ENCODE measurements at places on chromosomes 4 and X.

- DNase-seq = no peak
These were observed 39.4 kb upstream of the DDX60 start for GRCh38 chr4:168357941-168358340.

GRCh38 chr4:21695141-21695540, 253.4 kb downstream of the KCNIP4 start:
- no peak for DNase-seq

DNA sequence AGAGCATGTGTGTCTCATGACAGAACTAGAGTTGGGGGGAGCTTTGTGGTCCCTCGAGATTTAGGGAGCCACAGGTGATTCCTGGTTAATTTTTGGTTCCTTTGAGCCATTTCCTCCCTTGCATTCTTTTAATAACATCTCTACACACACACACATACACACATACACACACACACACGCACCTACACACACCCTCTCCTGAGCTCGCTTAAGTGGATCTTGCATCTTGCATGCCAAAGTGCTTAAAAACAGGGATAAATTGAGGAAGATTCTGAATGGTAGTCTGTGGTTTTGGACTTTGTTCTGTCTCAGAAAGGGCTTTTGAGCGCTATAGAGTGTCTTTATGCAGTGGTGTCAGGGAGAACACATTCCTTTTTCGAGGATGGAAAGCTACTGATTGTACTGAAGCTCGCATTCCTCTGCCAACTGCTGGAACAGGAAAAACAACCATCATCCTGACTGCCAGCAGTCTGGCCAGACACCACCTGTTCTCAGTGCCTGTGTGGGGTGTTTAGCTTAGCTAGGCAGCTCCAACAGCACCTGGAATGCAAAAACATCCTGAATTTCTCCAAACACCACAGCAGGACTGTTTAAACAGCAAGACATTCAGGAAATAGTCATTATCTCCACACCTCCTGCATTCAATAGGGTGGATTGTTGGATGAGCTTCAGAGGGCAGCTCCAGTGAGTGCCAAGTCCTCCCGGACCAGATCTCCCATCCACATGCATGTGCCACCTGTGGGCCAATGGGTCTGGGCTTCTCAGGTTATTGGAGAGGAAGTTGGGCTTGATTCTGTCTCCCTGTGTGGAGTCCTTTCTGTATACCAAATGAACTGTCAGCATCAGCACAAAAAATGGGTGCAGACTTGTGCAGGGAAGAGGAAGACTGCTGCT, 21.9 kb upstream of the IGFBP7 start:
- DNase-seq = peak; percentile 4

GRCh38 chr4:98786866-98787265, 128.5 kb upstream of the TSPAN5 start:
- DNase-seq = no peak

- DNase-seq = no peak
These were observed 112.4 kb upstream of the CBR4 start for GRCh38 chr4:169122422-169122821.

GRCh38 chrX:106177106-106177981, 9.2 kb downstream of the PWWP3B start:
- peak; percentile 3 for DNase-seq

DNA sequence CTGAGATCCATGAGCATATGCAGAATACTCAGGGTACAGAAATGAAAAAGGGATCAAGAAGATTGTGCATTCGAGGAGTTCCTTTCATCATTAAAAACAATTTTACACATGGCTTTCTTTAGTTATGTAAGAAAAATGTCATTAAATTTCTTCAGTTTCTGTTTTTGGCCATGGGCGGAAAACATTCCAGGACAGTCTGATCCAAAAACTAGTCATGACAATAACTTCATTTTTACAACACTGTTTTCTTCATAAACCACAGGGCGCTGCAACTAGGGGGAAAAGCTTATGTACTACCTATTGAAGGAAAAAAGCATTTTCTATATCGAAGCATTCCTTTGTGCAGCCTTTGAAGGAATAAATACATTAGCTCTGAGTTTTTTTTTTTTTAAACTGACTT, 28.2 kb downstream of the IL13RA1 start:
- no peak for DNase-seq

GRCh38 chrX:118254611-118255010, 91.3 kb upstream of the WDR44 start:
- peak; percentile 0 for DNase-seq

DNA sequence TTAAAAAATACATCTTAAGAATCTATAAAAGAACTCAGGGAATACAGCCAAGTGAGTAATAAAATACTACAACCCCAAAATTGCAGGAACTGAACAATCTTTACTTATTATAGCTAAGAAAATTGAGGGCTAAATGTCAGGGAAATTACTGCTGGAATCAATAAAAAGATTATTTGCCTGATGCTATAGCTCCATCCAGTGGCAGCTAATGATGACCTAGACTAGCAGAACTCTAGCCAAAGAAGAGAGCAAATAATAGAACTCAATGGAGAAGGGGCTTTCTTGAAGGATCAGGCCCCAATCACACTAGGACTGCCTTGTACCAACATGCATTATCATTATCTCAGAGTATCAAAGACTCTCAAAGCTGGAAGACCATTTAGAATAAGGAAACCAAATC, 85.0 kb upstream of the FAM241A start:
- DNase-seq = no peak

DNA sequence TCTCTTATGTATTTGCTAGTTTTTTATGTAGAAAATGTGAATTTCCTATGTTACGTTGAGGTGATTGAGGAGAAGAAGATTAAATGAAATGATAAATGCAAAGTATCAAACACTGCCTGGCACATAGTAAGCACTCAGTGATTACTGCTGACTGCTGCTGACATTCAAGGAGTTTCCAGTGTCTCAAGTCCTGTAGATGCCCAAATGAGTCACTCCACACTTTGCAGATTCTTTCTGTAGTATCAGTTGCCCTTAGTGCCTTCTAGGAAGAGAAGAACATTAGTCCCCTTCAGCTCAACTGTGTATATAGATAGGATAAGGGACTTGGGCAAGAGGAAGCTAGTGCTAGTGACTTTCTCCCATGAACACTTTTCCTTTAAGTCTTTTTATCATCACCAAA, 240.5 kb upstream of the TEX13A start:
- no peak for DNase-seq

DNA sequence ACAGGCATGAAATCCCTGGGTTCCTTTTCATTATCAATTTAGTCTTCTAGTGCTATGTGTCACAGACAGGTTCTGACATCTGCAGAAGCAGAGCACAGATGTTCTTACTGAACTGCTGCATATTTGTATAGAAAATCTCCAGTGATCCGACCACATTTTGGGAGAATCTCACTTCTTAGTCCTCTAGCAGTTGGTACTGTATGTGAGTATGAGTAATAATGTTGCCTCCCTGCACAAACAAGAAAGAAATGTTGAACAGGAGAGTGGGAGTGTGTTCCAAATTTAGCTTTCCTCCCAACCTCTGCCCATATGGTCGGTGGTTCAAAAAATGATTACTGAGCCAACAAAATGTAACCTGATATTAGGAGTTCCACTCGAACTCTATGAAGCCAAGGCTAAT, 165.3 kb upstream of the GPC4 start:
- no peak for DNase-seq

DNA sequence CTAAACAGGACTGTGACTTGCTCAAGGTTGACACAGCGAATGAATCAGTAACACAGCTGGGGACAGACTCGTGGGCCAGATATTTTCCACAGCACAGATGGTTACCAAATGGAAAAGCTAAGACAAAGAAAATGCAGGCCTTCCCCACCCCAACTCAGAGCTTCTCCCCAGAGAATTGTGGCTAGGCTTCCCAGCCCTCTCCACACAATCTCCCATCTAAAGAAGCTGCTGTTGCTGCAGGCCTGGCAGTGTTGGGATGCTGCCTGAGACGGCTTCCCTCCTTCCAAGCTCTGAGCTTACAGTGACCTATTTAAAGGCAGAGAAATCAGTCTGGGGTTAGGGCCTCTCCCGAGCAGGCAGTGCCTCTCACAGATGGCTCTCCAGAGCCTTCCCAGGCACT, 46.5 kb upstream of the PGRMC1 start:
- no peak for DNase-seq

GRCh38 chrX:5702890-5703289, 525.8 kb downstream of the NLGN4X start:
- DNase-seq = no peak

DNA sequence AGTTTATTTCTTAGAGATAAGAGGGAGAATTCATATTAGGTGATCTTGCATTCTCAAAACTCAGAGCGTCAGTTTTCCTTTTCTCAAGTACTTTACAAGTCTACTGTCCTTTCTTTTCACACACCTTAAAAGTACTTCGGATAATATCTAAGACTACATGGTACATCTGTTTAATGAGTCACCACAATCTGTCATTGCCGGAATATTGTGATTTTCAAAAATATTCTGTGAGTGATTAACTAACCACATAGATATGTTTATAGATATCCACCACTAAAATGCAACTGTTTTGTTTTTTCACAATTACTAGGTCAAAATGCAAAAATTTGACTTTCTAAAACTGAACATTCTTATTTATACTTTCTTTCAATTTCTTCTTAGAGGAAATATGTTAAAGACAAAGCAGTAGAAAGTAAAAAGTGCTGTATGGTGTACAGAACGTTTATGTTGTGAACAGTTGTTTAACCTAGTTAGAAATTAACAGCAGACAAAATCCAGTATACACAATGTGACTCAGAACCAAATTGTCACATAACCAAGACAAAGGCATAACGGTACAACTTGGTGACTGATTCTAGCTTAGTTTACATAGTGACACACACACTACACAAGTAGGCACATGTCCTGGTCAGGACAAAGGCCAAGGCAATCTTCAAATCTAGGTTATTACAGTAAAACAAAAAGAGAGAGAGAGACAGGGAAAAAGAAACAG, 482.9 kb downstream of the NAF1 start:
- no peak for DNase-seq

DNA sequence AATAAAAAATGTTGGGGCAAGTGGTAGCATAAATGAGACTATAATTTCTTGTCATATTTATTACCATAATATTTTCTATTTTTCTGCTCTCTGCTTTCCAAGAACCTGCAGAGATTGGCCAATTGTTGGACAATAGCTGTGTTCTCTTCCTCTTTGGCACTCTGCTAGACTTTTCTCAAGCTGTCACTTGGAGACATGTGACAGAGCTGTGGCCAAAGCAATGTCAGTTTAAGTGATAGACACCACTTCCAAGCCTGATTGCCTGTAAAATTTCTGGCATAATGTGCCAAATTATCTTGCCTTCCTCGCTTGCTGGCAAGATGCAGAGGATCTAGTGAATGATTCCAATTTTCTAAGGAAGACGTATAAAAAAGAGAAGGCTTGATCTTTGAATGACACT, 162.2 kb upstream of the NDST4 start:
- DNase-seq = no peak

DNA sequence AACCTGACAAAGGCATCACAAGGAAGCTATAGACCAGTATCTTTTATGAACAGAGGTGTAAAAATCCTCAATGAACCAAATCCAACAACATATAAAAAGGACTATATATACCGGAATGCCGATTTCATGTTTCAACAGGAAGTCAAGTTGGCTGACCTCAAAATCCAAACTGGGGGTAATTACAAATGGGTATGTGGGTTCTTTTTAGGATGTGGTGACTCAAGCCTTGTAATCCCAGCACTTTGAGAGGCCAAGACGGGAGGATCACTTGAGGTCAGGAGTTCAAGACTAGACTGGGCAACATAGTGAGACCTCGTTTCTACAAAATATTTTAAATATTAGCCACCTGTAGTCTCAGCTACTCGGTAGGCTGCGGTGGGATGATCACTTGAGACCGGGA, 10.4 kb downstream of the PRSS48 start:
- no peak for DNase-seq

GRCh38 chrX:154774622-154775021, 12.0 kb downstream of the DKC1 start:
- no peak for DNase-seq

DNA sequence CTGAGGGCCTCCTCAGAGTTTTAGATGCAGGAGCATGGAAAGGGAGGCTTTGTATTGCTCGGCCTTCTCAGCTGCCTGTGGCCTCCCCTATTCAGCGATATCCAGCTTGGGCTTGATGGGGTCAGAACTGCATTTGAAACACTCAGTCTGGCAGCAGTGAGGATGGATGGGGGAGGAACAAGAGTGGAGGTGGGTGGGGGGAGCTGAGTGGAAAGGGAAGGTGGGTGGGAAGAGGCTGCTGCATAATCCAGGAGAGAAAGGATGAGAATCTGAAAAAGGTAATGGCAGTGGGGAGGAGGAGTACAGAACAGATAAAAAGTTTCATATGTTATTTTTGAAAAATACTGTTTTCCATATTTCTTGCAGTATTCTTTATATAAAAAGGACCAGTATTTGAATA, 202.7 kb downstream of the SLC4A4 start:
- DNase-seq = no peak

DNA sequence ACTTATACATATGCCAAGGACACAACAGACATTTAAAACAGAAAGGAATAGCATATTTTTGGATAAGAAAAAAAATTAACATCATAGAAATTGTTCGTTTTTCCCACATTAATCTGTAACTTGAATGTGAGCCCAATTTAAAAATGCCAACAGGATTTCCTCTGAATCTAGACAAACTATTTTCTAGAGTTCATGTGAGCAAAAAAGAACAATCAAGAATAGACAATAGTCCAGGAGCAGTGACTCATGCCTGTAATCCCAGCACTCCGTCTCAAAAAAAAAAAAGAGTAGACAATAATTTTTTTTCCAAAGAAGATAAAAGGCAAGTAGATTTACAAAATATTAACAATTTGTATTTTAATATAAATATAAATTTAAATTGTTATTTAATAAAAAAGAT, 73.7 kb upstream of the DUSP21 start:
- DNase-seq = no peak

DNA sequence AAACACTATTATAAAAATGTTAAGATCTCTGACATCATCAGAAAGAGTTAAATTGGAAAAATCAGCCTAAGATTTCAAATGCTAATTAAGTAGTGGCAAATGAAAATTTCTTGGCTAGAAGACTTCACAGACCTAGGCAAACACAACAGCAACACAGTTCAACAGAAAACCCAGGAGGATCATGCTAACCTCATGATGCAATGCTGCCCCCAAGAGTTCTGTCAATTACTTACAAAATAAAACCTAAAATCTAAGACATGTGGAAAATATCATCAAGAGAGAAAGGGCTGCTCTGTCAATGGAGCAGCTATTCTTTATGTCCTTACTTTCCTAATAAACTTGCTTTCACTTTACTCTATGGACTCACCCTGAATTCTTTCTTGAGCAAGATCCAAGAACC, 21.0 kb downstream of the S100G start:
- no peak for DNase-seq

- no peak for DNase-seq
These were observed 261.4 kb downstream of the LDB2 start for GRCh38 chr4:16636912-16637630.

DNA sequence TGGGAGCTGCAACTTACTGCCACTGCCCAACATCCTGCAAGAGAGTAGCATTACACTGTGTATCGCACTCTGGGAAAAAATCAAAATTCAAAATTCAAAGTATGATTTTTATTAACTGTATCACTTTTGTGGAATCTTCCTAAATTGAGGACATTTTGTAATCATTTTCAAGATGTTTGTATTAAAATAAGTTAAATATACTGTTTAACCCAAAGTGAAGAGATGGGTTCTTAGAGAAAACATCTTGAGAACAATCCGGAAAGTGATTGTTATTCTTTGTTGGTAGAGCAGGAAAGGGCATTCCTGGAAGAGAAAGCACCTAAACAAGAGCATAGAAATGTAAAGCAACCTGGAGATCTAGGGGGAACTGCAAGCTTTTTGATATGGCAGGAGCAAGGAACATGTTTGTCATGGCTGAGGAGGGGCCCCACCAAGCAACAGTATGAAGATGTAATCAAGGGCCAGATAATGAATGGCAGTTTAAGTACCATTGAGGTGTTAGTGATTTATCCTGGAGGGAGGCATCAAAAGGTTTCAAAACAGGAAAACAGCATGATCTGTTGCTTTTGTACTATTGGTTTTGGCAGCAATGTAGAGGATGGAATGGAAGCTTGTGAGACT, 14.1 kb upstream of the SEC24D start:
- DNase-seq = no peak
